ENCODE measurements at places on chromosomes 12 and 14.

GRCh38 chr12:58966939-58967338 is 46.6 kb upstream of the LRIG3 start:
- DNase-seq, result no peak

GRCh38 chr12:53652366-53652765 is 23.5 kb downstream of the ATP5MC2 start:
- no peak for DNase-seq

- DNase-seq, result no peak
These were observed 821.1 kb upstream of the FOXG1 start for GRCh38 chr14:27945512-27945911.

- DNase-seq, result no peak
These were observed 266.8 kb upstream of the MIS18BP1 start for GRCh38 chr14:45519766-45520165.

DNA sequence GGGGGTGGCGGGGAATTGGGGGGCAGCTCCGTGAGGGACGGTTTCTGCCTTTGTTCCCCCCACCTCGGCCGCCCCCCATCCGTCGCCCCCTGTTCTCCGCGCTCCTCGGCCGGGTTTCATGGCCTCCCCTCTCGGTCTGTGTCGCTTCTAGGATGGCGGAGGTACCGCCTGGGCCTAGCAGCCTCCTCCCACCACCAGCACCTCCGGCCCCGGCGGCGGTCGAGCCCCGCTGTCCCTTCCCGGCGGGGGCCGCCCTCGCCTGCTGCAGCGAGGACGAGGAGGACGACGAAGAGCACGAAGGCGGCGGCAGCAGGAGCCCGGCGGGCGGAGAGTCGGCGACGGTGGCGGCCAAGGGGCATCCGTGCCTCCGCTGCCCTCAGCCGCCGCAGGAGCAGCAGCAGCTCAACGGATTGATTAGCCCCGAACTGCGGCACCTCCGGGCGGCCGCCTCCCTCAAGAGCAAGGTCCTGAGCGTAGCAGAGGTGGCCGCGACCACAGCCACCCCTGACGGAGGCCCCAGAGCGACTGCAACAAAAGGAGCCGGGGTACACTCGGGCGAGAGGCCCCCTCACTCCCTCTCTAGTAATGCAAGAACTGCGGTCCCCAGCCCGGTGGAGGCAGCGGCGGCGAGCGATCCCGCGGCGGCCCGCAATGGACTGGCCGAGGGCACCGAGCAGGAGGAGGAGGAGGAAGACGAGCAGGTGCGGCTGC is 575 bp downstream of the NAA30 start:
- DNase-seq, result peak; percentile 35

DNA sequence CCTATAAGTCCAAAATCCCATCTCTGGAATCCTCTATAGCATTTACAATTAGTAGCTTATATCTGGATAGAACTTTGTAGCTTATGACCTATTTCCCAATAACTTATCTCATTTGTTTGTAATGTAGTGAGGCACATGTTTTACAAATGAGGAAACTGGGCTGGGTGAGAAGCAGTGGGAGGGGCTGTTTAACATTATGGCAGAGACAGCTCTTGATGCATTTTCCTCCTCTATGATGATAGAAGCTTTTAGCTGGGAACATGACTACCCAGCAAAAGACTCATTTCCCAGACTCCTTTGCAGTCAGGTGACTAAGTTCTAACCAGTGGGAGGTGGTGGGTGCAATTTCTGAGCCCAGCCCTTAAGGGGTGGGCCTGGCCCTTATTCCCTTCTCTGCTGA is 179.7 kb downstream of the TTC8 start:
- DNase-seq, result no peak

DNA sequence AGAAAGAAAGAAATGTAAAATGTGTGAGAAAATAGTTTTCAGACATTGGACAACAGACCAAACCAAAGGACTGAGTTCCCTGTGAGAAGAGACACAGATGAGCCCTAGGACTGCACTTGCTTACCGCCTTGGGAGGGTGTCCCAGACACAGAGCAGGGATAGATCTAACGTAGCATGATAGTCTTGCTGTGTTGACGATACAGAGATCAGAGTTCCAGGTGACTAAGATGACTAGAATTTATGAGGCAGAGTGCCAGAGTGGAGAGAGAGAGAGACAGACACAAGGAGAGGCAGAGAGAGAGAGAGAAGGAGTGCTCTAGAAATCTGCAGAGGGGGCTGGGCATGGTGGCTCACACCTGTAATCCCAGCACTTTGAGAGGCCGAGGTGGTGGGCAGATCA is 148.2 kb upstream of the LMNTD1 start:
- DNase-seq, result no peak

GRCh38 chr12:25052196-25052913 is 103.5 kb upstream of the BCAT1 start:
- no peak for DNase-seq

DNA sequence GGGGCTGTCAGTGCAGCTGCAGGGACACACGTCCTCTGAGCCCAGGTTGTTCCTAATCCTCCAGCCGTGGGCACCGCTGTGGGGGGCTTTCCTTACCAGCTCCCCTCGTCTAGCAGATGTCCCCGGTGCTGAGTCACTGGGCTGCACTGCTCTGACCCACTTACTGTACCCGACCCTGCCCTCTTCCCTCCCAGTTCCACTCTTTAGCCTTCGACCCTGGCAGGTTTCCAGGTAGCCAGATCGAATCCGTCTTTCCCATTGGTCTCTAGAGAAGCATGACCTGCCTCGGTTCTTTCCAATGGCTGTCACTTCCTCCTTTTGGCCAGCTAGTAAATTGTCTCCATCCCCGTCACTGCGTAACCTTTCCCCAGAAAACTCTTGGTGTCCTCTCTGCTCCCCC is 48.4 kb downstream of the ELK3 start:
- no peak for DNase-seq

GRCh38 chr12:126191031-126191891 is 1126.0 kb downstream of the AACS start:
- no peak for DNase-seq

DNA sequence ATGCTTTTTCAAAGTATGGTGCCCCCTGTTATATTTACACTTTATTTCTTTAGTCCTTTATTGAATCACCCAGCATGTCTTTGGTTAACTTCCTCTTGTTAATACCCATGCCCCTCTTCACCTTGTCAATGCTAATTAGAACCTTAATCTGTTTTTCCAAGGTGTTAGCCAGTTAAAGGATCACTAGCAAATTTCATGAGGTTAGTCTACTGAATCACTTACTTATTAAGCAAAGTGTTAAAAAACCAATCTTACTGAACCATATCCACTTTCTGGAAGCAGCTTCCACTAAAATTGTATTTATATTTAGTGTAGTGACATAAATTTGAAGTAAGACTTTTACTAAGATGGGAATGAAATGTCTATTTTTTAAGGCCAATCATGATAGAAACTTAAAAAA is 27.9 kb downstream of the TAOK3 start:
- no peak for DNase-seq

DNA sequence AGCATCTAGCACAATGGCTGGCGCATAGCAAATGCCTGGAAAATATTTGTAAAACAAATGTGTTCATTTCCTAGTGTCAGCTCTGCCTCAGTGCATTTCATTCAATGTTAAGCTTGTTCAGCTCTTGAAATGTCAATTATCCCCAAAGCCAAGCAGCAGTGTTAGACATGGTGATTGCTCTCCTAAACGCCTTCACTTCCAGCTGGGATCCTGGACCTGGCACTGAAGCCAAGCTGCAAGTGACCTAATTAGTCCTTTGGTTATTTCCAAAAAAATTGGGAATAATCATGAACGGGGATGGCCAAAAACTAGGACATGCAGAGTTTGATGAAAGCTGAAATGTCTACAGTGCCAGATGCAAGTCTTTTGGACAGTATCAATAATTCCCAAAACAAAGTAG is 54.9 kb upstream of the MDGA2 start:
- DNase-seq, result no peak

DNA sequence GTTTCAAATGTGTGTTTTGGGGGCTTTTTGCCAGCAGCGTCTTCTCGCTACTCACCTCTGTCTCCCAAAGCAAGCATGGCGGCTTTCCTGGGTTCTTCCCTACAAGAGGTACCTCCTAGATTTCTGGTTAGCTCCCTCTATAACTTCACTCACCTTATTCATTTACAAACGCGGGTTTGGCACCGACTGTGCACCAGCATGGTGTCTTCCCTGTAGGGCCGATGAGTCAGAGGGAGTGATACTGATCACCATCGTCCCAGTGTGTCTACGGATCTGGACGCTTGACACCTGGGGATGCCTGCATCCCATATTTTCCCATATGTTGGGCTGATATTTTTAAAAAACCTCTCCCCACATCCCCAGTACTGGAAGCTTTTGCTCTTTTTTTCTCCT is 8.0 kb upstream of the SERPINA12 start:
- DNase-seq, result no peak

- no peak for DNase-seq
These were observed 22.7 kb upstream of the ULK1 start for GRCh38 chr12:131871677-131872076.

Measured in occipital lobe (tissue), 3 donors.